Hematopoietic multipotent progenitor cell treated with erythropoietin and hydrocortisone succinate and interleukin-3 and kit ligand, for 15 days (in vitro differentiated cells): ENCODE measurements at places on chromosomes 6 and 20.

DNA sequence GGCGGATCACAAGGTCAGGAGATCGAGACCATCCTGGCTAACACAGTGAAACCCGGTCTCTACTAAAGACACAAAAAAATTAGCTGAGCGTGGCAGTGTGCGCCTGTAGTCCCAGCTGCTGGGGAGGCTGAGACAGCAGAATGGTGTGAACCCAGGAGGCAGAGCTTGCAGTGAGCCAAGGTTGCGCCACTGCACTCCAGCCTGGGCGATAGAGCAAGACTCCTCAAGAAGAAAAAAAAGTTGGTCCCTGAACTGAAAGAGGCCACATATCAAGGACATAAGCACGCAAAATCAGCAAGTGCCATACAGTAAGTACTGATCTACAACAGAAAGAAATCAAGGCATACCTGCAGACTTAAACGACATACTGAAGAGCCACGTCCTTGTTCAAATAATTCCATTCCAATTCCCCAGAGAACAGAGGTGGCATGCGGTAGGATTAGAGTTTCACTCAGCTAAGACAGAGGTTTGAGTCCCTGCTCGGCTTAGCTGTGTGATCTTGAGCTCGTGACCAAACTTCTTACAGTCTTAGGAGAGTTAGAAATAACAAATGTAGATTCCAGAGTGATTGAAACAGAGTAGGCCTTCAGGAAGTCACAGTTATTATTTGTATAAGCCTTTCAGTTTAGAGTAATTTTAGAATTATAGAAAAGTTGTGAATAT lies 29.2 kb downstream of the B4GALT5 start:
- no peak for DNase-seq

DNA sequence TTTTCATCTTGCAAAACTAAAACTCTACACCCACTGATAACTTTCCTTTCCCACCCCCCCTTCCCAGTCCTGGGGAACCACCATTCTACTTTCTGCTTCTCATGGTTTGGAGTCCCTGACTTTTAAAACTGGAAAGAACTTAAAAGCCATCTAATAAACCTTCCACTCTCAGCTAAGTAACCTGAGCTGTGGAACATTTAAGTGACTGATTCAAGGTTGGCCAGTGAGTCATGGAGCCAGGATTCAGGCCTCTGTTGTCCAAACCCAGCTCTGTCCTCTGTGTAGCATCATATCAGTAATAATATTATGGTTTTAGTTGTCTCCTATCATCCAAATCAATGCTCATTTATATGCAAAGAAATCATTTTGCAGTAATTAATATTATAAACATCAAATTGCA lies 176.0 kb upstream of the NT5E start:
- no peak for DNase-seq

- no peak for DNase-seq
These were observed 91.3 kb upstream of the DTNBP1 start for GRCh38 chr6:15754035-15754705.

GRCh38 chr6:71481801-71482200 lies 193.2 kb downstream of the OGFRL1 start:
- DNase-seq: no peak

- DNase-seq: no peak
These were observed 47.9 kb upstream of the SLC22A16 start for GRCh38 chr6:110524305-110524704.
